ENCODE measurements at places on chromosomes 2 and 18. TPM values are rescaled to one million over a fixed set of nuclear protein-coding genes. Genes with fewer than 3 reads are reported as not detected.
A peak's percentile ranks its signal among the peaks of the same experiment; 100 is the strongest.

- peak; percentile 11 for DNase-seq
Observed at GRCh38 chr2:174522553-174522952, 35.7 kb upstream of the GPR155 start.

- DNase-seq, result peak; percentile 27
Observed at GRCh38 chr2:239327536-239328350, 73.1 kb downstream of the HDAC4 start.

GRCh38 chr18:68763083-68763482, 34.8 kb upstream of the CCDC102B start:
- DNase-seq, result peak; percentile 41

DNA sequence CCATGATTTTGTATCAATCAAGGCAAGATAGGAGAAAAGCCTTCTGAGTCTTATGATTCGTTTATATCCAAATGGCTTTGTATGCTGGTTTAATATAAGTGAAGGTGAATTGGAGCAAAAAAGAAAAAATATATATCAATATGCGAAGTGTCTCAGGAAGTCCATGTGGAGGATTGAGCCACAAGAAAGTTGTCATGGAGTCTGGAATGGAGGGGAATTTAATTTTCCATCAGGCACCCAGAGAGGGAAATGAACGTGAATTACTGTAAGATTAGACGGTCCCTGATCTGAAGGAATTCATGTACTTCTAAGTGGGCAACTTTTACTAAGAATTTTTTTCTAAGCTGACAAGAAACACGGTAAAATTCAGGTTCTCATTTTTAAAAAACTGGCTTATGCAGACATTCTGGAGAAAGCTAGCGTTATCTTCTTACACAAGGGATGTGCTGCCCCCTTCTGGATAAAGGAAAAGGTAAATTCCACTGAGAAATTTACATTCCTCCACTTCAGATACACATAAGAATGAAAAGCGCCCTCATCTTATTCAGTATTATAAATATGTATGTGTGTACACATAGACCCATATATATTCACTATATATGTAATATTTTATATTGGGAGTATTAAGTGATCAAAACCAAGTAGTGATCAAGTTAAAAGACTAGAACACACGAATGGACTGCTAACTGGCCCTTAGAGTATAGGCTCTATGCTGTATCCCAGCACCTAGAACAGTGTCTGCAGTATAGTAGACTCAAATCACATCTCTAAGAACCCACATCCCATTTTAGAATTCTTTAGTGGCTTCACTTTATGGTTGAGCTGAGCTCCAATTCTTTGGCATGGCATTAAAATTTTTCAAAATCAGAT, 289.0 kb upstream of the TFPI start:
- DNase-seq, result peak; percentile 78

GRCh38 chr2:141021109-141021508, 1109.7 kb downstream of the LRP1B start:
- DNase-seq, result peak; percentile 78

- no peak for DNase-seq
Observed at GRCh38 chr2:207357216-207357615, 172.5 kb upstream of the CREB1 start.

DNA sequence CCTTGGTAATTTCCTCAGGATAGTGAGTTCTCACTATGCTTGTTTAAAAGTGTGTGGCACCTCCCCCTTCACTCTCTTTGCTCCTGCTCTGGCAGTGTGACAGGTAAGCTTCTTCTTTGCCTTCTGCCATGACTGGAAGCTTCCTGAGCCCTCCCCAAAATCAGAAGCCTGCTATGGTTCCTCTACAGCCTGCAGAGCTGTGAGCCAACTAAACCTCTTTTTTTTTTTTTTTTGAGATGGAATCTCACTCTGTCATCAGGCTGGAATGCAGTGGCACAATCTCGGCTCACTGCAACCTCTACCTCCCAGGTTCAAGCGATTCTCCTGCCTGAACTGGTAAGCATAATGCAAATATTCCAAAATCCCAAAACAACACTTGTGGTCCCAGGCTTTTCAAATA, 80.0 kb downstream of the SOWAHC start:
- no peak for DNase-seq

GRCh38 chr2:47528874-47529273, 125.9 kb downstream of the MSH2 start:
- peak; percentile 36 for DNase-seq

- peak; percentile 48 for DNase-seq
Observed at GRCh38 chr2:65361623-65362022, 70.8 kb downstream of the SPRED2 start.

DNA sequence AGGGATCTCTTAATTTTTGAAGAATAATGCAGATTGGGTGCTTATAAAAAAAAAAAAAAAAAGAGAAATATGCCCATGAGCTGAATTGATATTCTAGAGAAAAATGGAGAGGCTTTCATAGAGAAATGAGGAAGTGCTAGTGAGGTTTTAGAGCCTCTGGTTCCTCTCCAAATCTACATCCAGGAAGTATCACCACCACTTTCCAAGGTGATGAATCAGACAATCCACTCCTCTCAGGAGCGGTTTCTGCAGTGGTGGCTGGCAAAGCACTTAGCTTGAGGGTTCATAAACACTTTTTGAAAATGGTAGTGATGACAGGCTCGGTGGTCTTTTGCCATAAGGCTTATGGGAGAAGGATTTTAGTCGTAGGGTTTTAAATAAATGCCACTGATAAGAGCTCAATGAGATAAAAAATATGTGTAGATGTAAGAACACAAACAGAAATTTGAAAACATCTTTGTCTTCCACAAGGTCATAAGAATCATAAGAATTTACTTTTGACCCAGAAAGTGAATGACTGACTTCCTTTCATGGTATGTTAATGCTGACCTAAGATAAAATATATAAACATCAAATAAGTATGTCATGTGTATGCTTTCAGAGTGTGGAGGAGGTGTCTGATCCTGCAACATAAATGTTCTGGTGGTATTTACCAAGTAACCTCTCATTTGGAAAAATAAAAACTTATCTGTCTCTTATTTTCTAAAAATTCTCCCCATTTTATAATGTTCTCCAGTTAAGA, 42.1 kb upstream of the DSG1 start:
- no peak for DNase-seq

- no peak for DNase-seq
Observed at GRCh38 chr2:213022987-213023386, 128.4 kb downstream of the IKZF2 start.

GRCh38 chr2:127770973-127771735, 39.8 kb downstream of the WDR33 start:
- DNase-seq, result peak; percentile 98

DNA sequence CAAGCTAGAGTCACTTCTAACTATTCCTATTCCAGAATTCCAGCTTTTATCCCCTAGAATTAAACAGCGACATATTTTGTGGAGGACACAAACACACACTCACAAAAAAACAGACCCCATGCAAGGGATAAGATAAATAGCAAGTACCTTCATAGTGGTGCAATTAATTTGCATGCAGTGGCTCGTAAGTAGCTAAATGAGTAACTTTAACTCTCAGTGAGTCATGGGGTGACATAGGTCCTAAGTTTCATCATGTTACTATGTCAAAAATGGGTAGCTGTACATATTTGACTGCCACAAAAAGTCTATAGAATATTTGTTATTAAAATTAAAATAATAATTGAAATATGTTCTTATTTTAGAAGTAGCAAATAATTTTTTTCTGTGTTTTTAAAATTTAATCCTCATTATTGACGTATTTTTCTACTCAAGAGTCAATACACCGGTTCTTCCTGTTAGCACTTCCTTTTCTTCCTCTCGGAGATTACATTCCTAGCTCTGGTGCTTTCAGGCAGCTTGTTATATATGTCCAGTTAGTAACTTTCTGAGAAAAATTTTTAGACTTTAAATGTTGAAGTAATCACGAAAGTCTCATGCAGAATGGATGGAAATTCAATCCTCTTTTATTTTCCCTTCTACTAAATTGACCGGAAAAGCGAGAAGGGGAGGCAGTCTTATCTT, 247.0 kb downstream of the KCNH7 start:
- no peak for DNase-seq

GRCh38 chr18:51059969-51060368, 30.0 kb downstream of the SMAD4 start:
- DNase-seq, result no peak

- DNase-seq, result no peak
Observed at GRCh38 chr2:182864949-182865570, 1.4 kb downstream of the FRZB start.

GRCh38 chr2:64315291-64315960, 138.5 kb upstream of the LGALSL start:
- DNase-seq, result no peak

DNA sequence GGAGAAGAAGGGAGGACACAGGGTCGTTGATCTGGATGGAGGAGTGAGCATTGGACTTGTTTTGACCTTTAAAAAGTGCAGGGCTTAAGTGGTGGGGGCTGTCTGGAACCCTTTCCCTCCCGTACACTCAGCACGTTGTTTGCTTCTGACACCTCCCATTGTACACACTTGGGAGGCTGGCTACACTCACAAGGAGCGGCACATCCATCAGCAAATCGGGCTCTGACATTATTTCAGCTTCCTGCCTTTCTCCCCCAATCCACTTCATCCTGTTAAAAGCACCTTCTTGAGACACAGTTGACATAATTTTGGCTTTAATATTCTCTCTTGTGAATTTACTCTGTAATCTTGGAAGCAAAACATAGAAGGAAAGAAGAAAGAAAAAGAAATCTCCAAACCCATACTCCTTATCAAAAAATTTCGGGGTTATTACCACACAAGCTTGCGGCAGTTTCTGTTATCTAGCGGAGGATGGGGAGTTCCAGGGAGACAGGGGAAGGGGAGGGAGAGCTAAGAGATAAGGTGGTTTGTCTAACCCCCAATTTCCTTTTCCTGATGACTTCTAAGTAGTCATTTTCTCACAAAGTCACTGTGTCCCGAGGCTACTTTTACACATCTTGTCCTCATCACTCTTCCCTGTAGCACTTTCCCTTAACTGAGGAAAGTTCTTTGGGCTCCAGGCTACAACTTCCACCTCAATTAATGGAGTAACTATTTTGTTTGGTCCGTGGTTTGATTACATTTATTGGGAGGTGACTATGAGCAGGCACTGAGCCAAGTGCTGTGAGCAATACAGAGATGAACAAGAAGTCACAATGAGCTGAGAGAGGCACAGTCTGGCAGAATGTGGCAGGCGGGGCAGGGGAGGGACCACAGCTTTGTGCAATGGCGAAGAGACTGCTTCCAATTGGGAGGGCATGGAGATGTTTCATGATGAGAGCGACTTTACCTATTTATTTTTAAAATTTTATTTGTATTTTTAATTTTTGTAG, 240.1 kb upstream of the MEX3C start:
- no peak for DNase-seq

- peak; percentile 99 for DNase-seq
Observed at GRCh38 chr2:20578895-20579825, 71.7 kb downstream of the HS1BP3 start.

DNA sequence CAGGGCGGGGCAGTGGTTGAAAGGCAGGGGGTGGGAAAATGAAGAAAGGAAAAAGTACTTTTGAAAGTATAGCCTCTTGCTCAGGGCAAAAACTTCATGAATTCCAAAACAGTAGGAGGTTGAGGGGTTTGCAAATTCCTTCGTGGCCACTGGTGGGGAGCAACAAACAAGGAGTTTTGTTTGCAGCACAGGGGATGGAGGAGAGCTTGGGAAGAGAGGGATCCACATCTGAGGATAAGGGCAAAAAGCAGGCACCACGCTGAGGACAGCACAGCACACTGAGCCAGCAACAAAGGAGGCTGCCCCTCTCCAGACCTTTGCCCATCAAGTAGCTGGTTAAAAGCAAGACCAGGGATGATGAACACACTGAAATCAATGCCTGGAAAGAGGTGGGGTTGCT, 148.9 kb downstream of the TCF4 start:
- DNase-seq, result no peak

GRCh38 chr2:234453216-234453615, 43.7 kb downstream of the ARL4C start:
- DNase-seq, result no peak

GRCh38 chr2:55618275-55619055, 1.0 kb upstream of the PPP4R3B start:
- peak; percentile 43 for DNase-seq

- peak; percentile 74 for DNase-seq
Observed at GRCh38 chr18:58682429-58683069, 11.3 kb downstream of the MALT1 start.

GRCh38 chr2:164479460-164479859, 141.8 kb downstream of the GRB14 start:
- DNase-seq, result peak; percentile 22

DNA sequence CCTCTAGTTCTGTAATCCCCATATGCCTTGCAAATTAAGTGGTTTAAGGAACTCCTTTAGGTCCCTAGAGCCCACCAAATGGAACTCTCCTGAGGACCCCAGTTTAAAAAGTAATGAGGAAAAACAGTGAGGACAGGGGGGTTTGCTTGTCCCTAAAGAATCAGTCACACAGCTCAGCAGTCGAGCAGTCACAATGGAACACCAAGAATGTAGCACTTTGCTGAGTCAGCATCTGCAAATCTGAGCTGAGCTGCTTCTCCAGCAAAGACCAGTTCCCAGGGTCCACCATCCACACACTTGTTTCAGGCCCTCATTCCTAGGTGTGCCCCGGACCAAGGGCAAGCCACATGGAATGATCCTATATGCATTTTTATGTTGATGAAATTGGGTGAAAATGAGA, 46.2 kb upstream of the NEDD4L start:
- no peak for DNase-seq

Gene TEX261
- 26.3 TPM for total RNA-seq

Gene LYG1
- total RNA-seq, result not detected

Gene BCL11A
- 1.7 TPM for total RNA-seq

Gene SALL3
- not detected for total RNA-seq

Gene AQP4
- total RNA-seq, result not detected

Gene ALLC
- not detected for total RNA-seq

Gene DCC
- total RNA-seq, result 0.83 TPM

Gene GALNT13
- total RNA-seq, result not detected

Gene CNDP2
- 52.0 TPM for total RNA-seq

Gene TRIM54
- not detected for total RNA-seq

Gene CDK5R2
- total RNA-seq, result not detected

Gene CCDC178
- total RNA-seq, result not detected

Data from IMR-90 (cell line).